ENCODE measurements at places on chromosomes 11 and 22.
A peak's percentile ranks its signal among the peaks of the same experiment; 100 is the strongest.

DNA sequence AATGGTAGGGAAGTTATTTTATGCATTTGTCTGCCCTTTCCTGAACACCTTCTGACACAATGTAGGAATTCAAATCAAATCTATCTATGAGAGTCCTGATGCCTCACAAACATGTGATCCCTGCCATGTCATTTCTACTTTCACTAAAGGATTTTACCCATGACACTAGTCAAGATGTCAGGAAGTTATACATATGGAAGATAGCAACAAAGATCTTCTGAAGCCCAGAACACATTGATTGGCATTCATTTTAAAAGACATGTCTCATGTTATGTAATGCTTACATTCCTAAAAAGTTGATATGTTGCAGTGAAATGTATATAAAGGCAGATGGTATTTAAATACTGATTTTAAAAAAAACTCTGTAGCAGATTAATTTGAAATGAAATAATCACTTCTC, 61.5 kb downstream of the FAM76B start:
- no peak for DNase-seq

- no peak for DNase-seq
Observed at GRCh38 chr11:88596786-88597185, 259.2 kb upstream of the CTSC start.

DNA sequence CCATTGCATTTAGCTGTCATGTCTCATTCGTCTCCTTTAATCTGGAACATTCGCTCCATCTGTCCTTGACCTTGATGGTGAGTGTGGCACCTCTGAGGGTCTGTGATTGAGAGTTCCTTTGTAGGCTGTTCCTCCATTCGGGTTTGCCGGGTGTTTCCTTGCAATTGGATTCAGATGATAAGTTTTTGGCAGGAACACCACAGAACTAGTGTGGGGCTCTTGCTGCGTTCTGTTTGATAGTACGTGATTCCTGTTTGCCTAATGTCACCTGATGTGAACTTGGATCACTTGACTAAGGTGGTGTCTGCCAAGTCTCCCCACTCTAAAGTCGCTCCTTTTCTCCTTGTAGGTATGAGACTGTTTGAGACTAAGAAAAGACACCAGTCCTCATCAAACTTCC, 109.7 kb upstream of the TMEM45B start:
- DNase-seq, result no peak

- no peak for DNase-seq
Observed at GRCh38 chr11:95486979-95487378, 256.0 kb upstream of the SESN3 start.

GRCh38 chr11:78465169-78465942, 47.7 kb upstream of the GAB2 start:
- no peak for DNase-seq

GRCh38 chr11:134044514-134045284, 24.2 kb upstream of the JAM3 start:
- no peak for DNase-seq

DNA sequence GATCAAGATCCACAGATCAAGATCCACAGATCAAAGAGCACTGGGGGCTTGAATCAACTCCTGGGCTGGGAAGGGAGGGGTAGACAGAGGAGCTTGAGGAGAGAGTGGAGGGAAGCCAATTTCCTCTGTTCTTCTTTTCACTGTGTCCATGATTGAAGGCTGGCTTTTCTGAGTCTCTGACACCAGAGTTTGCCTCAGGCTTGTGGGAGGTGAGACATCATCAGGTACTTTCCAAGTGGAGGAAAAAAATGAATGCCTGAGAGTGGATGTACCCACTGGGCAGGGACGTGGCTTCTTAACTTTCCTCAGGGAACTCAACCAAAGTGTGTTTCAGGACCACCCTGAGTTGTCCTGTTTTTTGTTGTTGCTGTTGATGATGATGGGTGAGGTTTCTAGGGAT, 11.0 kb upstream of the HEPHL1 start:
- DNase-seq, result no peak

DNA sequence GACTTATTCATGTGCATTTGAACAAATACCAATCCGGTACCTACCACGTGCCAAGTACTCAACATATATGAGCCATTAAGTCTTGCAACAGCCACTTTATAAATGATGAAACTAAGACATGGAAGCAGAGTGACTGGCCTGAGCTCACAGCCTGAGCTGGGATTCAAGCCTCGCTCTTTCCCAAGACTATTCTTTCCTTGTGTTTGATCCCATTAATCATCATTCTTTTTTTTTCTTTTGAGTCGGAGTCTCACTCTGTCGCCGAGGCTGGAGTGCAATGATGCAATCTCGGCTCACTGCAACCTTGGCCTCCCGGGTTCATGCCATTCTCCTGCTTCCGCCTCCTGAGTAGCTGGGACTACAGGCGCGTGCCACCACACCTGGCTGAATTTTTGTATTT, 119.3 kb downstream of the ABTB2 start:
- DNase-seq, result no peak

DNA sequence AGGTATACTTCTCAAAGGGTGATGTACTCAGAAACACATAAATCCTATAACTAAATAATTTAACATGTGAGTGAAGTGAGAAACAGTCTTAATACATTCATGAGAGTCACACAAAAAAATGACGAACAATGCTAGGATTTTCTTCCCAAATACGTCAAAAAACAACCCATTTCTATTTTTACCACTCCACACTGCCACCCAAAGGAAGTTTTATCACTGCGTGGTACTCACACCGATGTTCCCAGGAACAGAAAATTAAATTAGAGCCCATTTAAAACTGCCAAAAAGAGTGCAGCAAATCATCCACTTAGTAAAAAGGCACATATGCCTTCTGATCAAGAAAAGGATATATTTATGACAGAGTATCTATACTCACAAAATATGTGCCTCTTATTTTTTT, 710.9 kb upstream of the FAT3 start:
- no peak for DNase-seq

- DNase-seq, result no peak
Observed at GRCh38 chr22:26529345-26529744, 17.1 kb upstream of the TFIP11 start.

GRCh38 chr11:130849215-130849568, 67.1 kb downstream of the SNX19 start:
- DNase-seq, result no peak

GRCh38 chr11:116558504-116559211, 214.1 kb downstream of the BUD13 start:
- DNase-seq, result no peak

GRCh38 chr11:126231725-126232459, 20.3 kb downstream of the FAM118B start:
- no peak for DNase-seq

DNA sequence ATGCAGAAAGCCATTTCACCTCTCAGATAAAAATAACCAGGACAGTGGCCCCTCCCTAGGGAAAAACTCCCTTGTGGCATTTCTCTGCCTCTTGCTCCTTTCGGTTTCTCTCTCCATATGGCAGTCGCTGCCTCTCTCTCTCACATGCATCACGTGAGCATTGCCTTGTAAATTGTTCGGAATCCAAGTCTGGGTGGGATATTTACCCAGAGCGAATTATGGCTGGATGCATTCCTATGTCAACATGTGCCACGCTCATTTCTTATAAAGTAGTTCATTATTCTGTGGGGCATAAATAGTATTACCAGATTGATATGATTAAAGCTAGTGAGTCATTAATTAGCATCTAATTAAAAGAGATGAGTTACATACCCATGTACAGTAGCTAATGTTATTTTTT, 392.9 kb downstream of the INSC start:
- no peak for DNase-seq

DNA sequence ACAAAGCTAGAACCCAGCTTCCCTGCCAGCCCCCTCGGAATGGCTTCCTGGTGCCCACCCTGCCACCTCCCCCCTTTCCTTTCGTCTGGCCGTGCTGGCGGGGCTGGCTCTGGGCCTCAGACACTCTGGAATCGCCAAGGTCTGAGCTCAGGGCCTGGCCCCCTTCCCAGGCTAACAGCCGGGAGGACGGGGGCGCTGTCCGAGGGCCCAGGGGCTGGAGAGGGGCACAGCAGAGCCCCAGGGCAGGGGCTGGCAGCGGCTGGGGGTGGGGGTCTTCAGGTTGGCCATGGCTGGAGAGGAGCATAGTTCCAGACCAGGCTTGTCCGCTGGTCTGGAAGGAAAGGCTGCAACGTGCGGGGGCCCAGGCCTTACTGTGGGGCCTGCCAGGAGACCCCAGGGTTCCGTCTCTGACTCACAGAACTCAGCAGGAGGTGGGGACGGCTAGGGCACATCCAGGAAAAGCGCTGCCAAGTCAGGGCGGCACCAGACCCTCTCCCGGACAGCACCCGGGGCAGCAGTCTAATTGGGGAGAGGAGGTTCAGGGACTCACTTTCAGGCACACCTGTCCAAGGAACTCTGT, 861 bp upstream of the LTBP3 start:
- DNase-seq, result peak; percentile 86

- DNase-seq, result peak; percentile 42
Observed at GRCh38 chr11:696955-697491, 1.4 kb downstream of the TMEM80 start.

- DNase-seq, result no peak
Observed at GRCh38 chr11:74297484-74297883, 14.0 kb downstream of the P4HA3 start.

- DNase-seq, result peak; percentile 18
Observed at GRCh38 chr22:24190596-24191208, 9.4 kb downstream of the SUSD2 start.

GRCh38 chr22:38257650-38258250, 15.1 kb downstream of the TMEM184B start:
- peak; percentile 48 for DNase-seq

GRCh38 chr11:116072133-116072532, 567.9 kb upstream of the CADM1 start:
- no peak for DNase-seq

GRCh38 chr22:28329186-28330073, 350.2 kb downstream of the TTC28 start:
- no peak for DNase-seq

DNA sequence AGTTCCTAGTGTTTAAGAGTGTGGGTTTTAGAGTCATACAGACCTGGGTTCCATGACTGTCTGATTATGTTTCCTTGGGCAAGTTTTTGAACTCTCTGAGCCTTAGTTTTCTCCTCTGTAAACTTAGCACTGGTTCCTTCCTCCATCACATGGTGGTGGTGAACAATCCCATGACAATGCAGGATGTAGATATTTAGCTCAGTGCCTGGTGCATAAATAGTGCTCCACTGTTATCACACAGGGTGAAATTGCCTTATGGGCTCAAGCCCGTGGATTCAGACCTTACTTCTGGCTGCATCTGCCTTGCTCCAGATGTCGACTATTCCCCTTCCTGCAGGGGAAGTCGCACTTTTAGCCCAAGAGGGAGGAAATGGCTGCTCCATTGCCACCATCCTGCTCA, 62.7 kb downstream of the LDLRAD3 start:
- DNase-seq, result no peak

- DNase-seq, result no peak
Observed at GRCh38 chr11:70844387-70844786, 408.0 kb downstream of the SHANK2 start.

DNA sequence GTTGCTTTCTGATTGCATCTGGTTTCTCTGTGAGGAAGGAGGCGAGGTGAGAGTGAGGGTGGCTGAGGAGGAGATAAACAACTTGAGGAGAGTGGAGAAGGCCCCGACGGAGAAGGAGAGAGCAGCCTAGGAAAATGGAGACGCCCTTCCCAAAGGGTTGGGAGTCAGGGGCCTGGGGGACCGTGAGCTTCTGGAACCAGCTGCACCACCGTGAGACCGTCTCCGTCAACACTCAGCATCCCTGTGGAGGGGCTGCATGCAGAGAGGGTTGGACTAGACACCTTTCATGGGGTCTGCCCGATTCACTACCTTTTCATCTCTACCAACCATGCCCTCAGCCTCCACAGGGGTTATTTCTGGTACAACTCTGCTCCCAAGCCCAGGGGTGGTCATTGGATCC, 13.3 kb upstream of the KMT5B start:
- DNase-seq, result no peak

GRCh38 chr11:61494381-61494961, 14.1 kb upstream of the LRRC10B start:
- no peak for DNase-seq

DNA sequence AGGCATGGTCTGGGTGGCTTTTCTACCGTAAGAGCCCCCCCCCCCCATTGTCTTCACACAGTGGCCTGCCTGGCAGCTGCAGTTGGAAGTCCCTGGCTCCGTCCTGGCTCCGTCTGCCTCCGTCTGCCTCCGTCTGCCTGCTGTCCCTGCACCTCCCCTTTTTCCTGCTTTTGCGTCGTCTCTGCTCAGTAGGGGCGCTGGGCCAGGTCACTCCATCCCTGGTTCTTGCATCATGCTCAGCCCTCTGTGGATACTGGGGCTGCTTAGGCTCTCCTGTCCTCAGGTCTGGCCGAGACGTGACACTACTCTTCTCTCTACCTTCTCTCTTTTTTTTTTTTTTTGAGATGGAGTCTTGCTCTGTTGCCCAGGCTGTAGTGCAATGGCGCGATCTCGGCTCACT, 27.8 kb downstream of the AP2A2 start:
- no peak for DNase-seq

- DNase-seq, result no peak
Observed at GRCh38 chr11:72330131-72330727, 86.3 kb upstream of the PHOX2A start.

DNA sequence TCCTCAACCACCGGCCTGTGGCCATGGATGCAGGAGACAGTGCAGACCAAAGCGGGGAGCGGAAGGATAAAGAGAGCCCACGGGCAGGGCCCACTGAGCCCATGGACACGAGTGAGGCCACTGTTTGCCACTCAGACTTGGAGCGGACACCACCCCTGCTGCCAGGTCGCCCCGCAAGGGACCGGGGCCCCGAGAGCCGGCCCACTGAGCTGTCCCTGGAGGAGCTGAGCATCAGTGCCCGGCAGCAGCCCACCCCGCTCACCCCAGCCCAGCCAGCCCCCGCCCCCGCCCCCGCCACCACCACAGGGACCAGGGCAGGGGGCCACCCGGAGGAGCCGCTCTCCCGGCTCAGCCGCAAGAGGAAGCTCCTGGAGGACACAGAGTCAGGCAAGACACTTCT, 14.5 kb upstream of the SUSD2 start:
- no peak for DNase-seq

GRCh38 chr22:47168900-47169800, 406.7 kb downstream of the TBC1D22A start:
- peak; percentile 9 for DNase-seq

Measured in uterus (tissue), 4 donors.